ENCODE measurements at places on chromosomes 4 and X. TPM values are rescaled to one million over a fixed set of nuclear protein-coding genes. Genes with fewer than 3 reads are reported as not detected.

DNA sequence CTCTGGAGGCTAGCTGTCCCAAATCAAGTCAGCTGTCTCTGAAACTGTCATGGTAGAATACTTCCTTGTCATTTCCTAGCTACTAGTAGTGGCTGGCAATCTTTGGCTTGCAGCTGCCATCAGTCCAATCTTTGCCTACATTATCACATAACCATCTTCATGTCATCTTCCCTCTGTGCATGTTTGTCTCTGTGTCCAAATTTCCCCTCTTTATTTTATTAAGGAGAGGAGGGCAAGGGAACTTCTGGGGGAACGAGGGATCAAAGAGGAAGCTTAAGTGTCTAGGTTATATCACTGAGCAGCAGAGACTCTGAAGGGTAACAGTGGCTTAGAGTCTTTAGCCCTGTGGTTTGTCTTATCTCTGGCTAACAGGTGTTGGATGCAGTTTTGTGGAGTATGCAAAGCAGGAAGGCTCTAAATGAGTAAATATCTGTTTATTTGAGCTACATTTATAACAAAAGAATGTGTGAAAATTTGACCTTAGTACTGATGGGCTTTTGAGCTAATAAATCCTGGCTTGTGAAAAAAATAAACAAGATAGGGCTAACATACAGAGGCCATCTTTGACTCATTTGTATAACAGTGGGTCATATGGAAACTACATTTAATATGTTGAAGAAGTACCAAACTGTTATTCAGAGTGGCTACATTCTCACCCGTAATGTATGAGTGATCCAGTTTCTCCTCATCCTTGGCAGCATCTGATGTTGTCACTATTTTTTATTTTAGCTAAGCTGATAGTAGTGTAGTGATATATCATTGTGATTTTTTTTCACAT is 49.4 kb upstream of the ENOX2 start:
- DNase-seq: no peak

DNA sequence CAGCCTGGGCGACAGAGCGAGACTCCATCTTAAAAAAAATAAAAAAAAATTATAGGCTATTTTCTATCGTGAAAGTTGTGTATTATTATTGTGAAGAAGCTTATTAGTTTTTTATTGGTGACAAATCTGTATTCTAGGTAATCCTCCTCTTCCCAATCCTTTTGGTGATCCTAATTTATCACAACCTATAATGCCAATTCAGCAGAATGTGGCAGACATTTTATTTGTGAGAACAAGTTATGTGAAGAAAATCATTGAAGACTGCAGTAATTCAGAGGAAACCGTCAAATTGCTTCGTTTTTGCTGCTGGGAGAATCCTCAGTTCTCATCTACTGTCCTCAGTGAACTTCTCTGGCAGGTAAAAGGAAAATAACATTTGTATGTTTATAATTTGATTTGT is 109.4 kb upstream of the DDX3X start:
- no peak for DNase-seq

DNA sequence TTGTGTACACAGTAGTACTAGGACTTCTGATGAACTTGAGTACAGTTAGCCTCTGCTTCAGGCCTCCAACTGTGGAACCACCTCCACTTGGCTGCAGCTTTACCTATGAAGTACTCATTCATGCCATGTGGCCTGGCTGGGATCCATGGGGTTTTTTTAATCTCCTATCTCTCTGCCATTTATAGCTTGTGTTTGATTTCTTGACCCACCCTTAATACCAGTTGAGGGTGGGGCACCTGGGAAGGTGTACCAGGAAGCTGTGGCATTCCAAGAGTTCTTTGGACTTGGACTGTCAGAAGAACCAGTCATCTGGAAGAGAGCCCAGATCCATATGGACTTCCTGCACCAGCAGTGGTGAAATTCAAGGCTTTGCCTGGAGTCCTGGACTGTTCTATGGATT is 230.1 kb downstream of the SHROOM3 start:
- no peak for DNase-seq

- DNase-seq: no peak
Observed at GRCh38 chr4:10007436-10007740, 13.9 kb downstream of the SLC2A9 start.

DNA sequence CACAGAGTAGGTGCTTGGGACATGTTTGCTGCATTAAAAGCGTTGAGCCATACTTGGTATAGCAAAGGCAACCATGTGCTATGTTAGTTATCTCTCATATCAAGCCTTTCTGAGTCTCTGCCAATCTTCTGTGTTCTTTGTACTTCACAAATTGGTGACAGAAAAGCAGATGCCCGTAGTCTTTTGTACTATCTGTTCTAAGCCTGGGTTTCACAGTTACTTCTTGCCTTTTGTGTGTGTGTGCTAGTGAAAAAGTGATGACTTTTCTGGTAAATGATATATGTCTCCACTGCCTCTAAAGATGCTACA is 16.1 kb upstream of the KLHL2 start:
- DNase-seq: no peak

- DNase-seq: peak; percentile 36
Observed at GRCh38 chrX:41085878-41086626, 807 bp downstream of the USP9X start.

DNA sequence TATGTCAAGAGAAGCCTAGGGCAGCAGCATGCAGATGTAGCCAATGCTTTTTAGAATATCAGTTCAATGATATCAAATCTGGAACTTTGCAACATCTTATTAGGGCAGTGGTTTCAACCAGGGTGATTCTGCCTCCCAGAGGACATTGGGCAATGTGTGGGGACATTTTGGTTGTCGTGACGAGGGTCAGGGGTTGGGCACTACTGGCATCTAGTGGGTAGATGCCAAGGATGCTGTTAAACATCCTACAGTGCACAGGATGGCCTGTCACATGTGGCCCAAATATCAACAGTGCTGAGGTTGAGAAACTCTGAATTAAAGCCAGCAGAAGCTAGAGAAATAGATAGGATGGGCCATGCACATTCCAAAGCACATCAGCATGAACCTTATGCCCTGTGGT is 152.3 kb downstream of the AMELX start:
- DNase-seq: no peak

GRCh38 chr4:87306056-87306455 is 16.6 kb downstream of the HSD17B13 start:
- no peak for DNase-seq

DNA sequence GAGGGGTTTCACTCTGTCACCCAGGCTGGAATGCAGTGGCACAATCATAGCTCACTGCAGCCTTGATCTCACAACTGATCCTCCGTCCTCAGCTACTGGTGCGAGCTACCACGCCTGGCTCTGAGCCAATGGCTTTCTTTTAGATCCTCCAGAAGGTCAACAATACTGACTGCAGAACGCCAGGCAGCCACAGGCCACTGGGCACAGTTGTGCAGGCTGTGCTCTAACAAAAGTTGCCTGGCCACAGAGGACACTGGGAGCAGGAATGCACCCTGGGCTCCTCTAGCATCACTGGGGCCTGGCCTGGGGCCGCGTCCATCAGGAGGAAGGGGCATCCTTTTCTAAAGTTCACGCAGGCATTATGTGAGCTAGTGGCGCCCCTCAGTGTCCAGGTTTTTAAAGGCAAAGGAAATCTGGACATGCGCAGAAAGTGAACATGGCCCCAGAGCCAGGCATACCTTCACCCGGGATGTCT is 14.9 kb upstream of the PORCN start:
- DNase-seq: no peak

GRCh38 chr4:60241866-60242265 is 958.3 kb upstream of the ADGRL3 start:
- DNase-seq: no peak

DNA sequence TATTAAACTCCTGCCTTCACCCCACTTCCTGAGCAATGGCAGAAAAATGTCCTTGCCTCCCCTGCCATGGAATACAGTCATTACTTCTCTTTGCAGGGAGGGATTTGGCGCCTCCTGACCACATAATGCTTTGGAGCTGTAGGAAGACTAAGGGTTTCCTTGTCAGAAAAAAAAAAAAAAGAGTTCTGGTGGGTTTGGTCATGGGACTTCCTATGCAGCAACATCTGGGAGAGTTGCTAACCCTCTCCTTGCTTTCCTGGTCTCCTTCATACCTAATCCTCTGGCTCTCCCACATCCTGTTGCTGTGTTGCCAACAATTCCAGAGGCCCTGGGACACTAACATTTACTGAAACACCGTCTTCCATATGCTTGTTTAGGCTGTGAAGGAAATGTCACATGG is 75.1 kb upstream of the MBNL3 start:
- peak; percentile 90 for DNase-seq

TENM3 gene
- 110 TPM for total RNA-seq

DRP2 gene
- total RNA-seq: 0.14 TPM

RRH gene
- total RNA-seq: not detected

RAB41 gene
- not detected for total RNA-seq

SHOX gene
- total RNA-seq: 0.08 TPM

OPRPN gene
- not detected for total RNA-seq
